Posterior cingulate gyrus (tissue), 11 donors: ENCODE measurements at places on chromosomes 1 and 21.

DNA sequence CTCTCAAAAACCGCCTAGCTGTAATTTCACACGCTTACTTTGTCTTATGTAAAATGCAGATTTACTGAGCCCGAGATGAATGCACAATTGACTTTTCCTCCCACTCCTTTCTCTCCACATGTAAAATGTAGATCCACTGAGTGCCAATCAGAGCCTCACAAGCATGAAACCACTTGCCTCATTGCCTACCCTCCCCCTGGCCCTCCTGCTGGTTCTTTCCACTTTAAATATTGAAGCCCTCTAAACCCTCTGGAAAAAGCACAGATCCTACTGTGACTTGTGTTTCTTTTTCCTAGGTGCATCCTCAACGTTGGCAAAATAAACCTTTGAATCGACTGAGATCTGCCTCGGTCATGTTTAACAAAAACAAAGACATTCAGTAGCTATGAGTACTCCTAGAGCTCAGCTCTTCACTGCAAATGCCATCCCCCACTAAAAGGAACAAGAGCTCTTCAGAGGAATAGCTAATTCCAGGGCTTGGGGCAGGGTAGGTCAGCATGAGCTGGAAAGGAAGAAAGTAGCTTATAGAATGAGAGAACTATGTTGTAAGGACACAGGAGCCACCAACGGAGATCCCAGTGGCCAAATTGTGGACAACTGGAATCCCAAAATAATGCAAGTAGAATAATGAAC is 365.5 kb upstream of the RUNX1 start:
- no peak for DNase-seq

GRCh38 chr1:96075704-96076455 is 645.7 kb upstream of the PTBP2 start:
- no peak for DNase-seq

- DNase-seq = no peak
Observed at GRCh38 chr1:83619170-83619896, 379.6 kb downstream of the TTLL7 start.

DNA sequence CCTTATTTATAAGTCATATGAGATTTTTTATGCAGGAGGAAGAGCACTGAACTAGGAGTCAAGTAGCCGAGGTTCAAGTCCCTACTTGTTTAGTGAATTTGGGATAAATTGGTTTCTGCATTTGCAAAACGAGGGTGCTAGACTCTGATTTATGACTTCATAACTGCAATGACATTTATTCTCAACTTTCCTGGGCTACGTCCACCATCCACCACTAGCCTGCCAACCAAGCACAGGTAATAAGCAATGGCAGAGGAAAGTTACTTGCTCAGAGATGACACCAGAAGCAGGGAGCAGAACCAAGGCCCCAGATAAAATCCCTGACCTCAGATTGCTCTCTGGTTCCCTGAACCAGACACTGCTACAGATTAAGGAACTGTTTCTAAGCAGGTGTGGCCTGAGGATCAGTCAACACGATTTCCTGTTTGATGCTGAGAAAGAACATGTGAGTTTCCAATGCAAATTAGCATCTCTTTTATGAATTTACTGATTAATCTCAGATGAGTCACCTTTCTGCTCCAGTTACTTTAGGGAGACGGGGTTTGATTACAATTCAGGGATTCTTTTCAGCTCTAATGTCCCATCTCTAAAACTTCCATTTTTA is 52.7 kb downstream of the PLPP3 start:
- DNase-seq = no peak

DNA sequence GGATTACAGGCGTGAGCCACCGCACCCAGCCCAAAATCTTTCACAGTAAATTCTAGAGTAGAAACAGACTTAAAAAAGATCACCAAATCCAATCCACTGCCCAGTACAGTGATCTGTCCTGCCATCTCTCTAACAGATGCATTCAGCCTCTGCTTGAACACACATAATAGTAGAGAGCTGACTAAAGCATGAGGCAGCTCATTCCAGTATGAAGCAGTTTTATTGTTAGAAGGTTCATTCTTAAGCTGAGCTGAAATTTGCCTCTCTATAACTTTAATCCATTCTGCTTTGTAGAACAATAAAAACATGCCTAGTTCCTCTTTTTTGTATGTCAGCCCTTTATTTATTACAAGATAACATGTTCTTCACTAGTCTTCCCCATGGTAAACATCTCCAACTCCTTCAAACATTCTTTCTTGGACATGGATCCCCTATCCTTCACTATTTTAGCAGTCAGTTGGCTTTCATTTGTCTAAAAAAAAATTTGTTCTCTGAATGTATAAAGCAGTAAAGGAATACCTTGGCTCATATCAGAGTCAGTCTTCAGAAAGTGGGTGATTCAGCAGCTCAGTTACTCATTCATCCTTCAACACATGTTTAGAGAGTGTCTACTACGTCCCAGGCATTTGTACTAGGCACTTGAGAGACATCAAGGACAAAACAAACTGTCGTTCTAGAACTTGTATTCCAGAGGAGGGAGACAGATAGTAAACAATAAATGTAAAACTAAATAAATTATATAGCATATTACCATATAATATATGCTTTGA is 10.7 kb upstream of the PTBP2 start:
- DNase-seq = no peak

DNA sequence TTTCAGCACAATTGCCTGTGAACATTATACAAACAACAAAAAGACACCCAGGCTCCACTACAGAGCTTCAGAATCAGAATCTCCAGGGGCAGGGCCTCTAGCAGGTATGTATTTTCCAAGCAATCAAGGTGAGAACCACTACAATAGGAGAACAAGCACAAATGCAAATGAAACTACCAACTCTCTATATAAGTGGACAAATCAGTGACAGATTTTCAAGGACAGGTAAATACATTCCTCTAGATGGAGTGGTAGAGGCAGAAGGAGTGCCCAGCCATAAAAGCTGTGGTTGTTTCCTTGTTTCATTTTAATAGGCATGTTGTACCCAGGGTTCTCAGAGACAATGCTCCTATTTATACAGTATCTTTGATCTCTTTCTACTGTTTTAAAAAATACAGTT is 20.1 kb upstream of the CCDC17 start:
- no peak for DNase-seq

DNA sequence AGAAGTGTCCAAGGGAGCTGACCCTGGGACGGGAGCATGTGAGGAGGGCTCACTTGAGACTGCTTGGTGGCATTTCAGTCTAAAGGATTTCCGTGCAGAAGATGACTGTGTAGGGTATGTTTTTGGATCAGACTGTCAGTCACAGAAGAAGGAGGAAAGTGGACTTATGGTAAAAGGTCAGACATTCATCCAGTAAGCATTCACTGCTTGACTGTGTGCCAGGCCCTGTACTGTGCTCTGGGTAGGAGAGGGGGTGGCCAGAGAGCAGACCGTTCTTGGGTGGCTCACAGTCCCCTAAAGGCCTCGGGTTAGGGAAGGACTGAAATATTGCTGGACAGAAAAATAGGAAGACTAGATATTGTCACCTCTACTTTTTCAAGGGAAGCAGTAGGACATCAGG is 2.1 kb upstream of the SERINC2 start:
- no peak for DNase-seq

DNA sequence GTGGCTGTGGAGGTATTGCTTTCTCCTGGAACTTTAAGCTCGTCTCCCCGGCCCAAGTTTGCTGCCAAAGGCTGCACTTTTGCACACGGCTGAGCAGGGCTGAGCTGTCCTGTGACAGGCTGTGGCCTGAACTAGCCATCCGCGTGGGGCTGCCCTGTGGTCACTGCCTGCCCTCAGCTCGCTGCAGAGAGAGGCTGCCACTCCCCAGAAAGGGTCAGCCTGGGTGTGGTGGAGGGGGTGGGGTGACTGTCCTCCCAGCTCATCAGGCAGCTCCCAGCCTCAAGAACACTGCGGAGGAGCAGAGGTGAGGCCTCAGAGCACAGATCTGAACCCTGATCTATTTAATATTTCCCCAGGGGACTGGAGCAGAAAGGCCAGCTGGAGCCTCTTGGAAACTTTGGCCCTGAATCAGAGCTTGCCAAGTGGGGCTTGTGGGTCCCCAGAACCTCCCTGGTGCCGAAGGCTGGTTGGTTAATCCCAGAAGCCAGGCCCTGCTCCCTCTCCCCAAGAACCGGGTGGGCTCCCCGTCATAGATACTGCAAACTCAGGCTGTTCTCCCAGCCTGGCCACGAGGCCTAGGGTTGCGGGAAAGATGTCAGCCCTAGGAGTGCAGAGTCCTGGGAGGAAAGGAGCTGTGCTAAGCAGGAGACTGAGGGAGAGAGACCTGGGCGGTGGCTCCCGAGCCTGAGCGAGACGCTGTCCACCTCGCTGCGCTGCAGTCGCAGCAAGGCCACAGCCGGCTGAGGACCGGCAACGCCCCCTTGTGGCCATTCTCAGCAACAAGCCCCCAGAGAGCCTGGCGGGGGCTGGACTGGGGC is 125.1 kb upstream of the IPO9 start:
- DNase-seq = peak; percentile 89

DNA sequence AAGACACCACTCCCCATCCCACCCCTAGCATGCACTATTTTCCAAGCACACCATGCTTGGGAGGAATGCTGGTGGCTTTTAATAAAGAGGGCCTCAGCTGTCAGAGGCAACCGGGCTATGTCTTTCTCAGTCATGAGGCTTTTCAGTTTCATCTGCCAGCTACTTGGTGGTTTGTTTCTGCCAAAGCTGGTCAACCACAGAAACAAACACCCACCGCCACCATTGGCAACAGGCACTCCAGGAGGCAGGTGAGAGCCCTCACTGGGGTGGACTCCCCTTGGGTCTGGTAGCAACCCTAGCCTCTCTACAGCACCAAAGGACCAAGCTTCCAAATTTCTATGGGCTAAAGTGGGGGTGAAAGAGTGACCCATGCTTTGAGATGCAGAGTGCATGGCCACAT is 54.3 kb upstream of the CD1D start:
- no peak for DNase-seq

DNA sequence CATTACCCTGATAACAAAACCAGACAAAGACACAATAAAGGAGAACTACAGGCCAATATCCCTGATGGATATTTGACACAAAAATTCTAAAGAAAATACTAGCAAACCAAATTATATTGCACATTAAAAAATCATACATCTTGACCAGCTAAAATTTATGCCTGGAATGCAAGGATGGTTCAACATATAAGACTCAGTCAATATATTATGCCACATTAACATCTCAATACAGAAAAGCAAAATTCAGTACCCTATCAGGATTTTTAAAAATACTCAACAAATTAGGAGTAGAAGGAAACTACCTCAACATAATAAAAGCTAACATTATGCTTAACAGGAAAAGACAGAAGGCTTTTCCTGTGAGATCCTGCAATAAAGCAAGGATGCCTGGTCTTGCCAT is 177.1 kb downstream of the MAGI3 start:
- DNase-seq = no peak

GRCh38 chr1:88593358-88593757 is 90.7 kb upstream of the PKN2 start:
- DNase-seq = no peak

GRCh38 chr1:10057343-10057742 is 24.6 kb downstream of the UBE4B start:
- DNase-seq = peak; percentile 49

DNA sequence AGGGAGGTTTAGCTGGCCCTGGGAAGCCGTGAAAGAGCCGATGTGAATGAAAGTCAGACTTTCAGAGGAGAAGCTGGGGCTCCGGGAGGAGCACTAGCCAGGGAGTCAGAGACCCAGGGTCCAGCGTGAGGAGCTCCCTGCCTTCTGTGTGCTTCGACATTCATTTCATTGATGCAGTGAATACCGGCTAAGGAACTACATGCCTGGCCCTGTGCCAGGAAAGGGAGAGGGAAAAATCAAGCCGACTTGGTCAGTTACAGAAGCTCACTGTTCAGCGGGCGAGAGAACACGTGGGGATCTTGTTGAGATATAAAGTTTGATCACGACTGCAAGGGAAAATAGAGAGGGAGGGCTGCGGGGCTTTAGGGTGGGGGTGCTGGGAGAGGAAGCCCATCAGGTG is 76.7 kb upstream of the RUNX3 start:
- DNase-seq = no peak

DNA sequence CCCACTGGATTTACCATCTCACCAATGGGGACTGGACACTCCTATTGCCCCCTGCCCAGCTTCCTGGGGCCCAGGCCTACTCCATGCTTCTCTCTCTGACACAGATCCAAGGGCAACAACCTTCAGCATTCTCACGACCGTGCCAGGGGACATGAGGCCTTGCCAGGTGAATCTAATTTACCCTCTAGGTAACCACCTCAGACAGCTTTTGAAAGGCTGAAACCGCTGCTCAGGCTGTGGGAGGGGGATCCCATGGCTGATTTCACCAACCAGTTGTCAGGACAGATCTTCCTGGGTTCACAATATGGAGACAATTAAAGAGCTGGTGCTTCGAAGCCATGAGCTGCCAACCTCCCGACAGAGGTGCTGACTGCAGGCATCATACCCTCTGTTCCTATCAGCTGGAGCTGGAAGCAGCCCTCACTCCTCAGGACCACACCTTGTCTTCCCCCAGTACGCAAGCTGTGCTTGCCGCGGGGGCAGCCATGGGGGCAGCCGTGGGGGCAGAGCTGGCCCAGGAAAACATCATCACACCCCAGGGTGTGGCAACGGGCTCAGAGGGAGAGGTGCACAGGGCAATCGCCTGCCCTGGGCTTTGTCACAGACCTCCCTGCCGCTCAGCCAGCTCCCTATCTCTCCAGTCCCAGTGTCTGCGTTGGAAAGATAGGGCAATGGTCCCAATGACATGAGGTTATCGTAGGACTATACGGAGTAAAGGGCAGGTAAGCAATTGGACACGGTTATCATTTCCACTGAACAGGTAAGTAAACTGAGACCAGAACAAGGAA is 120.2 kb downstream of the DMRTB1 start:
- no peak for DNase-seq

GRCh38 chr1:160910170-160910750 is 25.3 kb upstream of the ITLN1 start:
- DNase-seq = no peak

GRCh38 chr1:54487571-54488050 is 60.4 kb upstream of the ACOT11 start:
- DNase-seq = peak; percentile 54

GRCh38 chr1:203765029-203765837 is at the start of gene LAX1:
TSS of gene LAX1 (plus strand) at chr1:203765183. CDS start at chr1:203765566, 383 bp downstream.
- peak; percentile 25 for DNase-seq

DNA sequence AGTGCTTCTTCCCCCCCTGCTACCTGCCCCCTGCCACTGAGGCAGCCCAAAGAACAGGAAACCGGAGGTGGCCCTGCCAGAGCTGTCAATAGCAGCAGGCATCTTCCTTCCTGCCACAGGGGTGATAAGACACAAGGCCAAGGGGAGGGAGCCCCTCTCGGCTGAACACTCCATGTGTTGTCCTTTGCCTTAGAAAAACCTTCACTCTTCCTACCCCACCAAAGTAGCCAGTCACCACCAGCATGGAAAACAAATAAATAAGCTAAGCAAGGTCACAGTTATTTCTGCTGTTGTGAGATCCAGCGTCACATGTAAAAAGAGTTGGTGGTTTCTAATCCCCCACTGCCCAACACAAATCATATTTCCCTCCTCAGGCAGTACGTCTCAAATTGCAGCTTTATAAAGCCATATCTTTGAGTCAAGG is 104.8 kb upstream of the DPT start:
- DNase-seq = no peak

- no peak for DNase-seq
Observed at GRCh38 chr21:35987475-35987874, 72.9 kb downstream of the SETD4 start.

- no peak for DNase-seq
Observed at GRCh38 chr1:99886841-99887240, 36.7 kb downstream of the AGL start.
